ENCODE measurements at places on chromosomes 4 and X.

DNA sequence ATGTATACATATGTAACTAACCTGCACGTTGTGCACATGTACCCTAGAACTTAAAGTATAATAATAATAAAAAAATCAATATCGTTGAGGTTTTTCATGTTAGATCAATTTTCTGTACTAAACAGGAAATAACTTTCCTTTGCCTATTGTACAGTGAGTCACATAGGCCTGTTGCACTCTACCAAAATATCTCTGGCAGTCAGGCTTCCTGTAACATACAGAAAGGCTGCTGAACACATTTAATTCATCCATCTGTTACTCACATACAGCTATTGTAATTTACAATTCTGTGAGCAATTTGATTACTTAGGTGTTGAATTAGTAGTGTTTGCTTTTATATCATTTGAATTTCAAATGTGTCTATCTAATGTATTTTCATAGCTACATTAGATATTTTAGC is 427.8 kb downstream of the TMA16 start:
- no peak for DNase-seq

- no peak for DNase-seq
These were observed 22.5 kb downstream of the GYPE start for GRCh38 chr4:143882892-143883291.

DNA sequence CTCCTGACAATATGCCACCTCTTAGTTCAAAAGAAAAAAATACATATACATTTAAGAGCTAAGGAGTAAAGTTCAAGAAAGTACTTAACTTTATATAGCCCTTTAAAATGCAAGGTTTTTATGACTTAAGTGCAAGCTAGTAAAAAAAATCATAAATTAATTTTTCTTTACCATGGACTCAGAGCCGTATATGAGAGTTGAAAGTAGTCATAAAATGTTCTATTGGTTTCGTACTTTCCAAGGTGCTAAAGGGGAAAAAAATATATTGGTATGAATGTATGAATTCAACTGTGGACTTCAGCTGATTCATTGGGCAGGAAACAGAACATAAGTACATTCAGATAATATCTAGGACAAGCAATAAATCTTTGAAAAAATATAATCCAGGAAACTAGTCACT is 869.8 kb upstream of the AGA start:
- DNase-seq = no peak

DNA sequence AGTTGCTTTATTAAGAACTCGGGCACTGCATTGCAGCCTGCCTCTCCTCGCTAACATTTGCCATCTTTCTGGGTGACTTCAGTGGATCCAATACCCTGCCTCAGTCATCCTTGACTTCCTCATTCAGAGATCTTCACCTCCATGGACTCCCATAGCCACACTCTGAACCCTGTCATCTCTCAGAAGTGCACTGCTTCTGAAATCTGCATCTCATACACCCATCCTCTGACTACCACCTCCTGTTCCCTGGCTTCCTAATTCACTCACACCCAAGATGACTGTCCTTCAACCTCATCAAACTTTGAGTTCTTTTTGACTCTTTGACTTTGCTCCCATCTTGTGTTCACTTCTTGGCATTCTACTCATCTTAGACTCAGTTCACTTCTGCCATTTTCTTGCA is 25.3 kb upstream of the CYBB start:
- DNase-seq = no peak

- no peak for DNase-seq
These were observed 992.7 kb upstream of the HS3ST1 start for GRCh38 chr4:12421364-12421763.

DNA sequence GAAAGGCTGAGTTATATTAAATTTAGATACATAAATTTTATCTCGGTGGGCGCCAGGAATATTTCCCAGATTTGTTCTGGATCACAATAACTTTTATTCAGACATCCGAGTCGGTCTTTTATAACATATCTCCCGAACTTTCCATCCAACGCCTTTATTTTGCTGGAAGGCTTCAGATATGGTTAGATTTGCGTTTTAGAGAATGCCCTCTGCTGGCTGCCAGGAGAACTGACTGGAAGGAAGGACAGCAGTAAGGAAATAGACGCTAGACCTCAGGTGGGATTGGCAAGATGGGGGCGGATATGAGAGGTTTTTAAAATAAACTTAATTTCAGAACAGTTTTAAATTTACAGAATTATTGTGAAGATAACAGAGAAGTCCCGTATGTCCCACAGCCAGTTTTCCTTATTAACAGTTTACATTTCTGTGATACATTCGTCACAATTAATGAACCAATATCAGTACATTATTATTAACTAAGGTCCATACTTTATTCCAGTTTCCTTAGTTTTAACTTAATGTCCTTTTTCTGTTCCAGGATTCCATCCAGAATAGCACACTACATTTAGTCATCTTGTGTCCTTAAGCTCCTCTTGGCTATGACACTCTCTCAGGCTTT is 4.6 kb upstream of the KANTR start:
- DNase-seq = no peak

DNA sequence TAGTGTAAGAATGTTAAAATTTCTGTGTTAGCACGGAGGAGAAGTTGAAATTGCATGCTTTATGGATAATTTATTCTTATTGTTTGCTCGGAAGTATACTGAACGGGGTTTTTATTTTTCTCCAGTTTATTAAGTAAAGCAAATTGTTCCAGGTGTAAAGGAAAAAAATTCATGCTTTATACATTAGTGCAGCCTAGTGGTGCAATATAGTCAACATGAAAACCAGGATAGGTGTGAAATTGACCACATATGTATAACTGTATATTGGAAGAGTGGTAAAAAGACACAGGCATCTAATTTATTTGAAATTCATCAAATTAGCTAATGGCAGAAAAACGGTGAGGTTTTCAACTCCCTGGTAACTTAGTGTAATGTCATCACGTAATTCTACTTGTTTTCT is 959 bp downstream of the BRS3 start:
- DNase-seq = no peak

GRCh38 chrX:139179592-139179991 is 350.9 kb upstream of the F9 start:
- DNase-seq = no peak

DNA sequence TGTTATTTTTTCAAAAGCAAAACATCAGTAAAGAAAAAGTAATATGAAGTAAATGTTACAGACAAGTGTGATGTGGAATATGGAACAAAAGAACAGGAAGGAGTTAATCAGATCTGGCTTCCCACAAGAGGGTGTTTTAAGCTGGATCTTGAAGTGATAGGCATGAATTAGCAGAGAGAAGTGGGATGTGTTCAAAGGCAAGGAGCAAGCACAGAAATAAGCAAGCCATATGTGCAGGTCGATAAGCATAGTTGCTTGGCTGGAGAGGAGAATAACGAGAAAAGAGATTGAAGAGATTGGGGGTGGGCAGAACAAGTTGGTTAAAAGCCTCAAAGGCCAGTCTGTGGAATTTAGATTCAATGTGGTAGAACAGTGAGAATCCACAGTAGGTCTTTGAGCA is 60.9 kb upstream of the PRPS1 start:
- no peak for DNase-seq

DNA sequence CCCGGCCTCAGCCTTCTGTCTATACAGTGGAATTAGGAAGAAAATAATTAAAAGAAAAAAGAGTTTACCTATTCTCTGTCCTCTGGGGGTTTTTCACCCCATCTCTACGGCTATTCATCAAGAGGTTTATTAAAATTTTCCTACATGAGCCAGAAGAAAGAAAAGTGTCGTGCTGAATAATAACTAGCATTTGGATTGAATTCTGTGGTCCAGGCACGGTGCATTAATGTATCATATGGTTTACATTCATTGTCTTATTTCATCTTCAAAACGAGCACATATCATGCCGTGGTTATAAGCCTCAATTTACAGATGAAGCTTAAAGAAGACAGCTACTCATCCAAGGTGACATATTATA is 5.4 kb upstream of the NAA15 start:
- DNase-seq = no peak

- DNase-seq = no peak
These were observed 117.7 kb upstream of the PRPS2 start for GRCh38 chrX:12673487-12673886.

GRCh38 chr4:108787724-108788123 is 24.9 kb upstream of the ETNPPL start:
- DNase-seq = no peak

DNA sequence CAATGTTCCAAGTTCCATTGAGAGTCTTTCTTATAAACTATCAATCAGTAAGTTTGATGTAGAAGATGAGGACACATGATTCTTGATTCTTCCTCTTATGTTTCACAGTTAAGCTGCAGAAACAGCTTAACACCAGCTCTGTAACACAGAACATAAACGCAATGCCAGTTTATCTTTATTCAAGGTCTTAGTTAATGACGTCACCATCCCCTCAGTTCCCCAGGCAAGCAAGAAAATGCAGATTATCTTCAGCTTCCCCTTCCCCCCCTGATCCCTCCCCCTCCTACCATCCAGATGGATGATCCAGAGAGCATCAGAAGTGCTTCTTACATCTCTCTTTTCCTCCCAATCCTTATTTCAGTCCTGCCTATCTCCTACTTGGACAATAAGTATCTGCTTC is 4.4 kb upstream of the SH3RF1 start:
- DNase-seq = no peak

All from stimulated activated CD8-positive, alpha-beta memory T cell treated with anti-CD3 and anti-CD28 coated beads, Interleukin-7, amount 100 ng/mL, for 1 hour (primary cell).